ENCODE measurements at places on chromosomes 6 and 20. TPM values are rescaled to one million over a fixed set of nuclear protein-coding genes. Genes with fewer than 3 reads are reported as not detected.

GRCh38 chr20:37395921-37396415 lies 50.0 kb downstream of the SRC start:
- DNase-seq, result no peak

GRCh38 chr6:119077643-119078375 lies 655 bp downstream of the FAM184A start:
- DNase-seq, result peak; percentile 34

DNA sequence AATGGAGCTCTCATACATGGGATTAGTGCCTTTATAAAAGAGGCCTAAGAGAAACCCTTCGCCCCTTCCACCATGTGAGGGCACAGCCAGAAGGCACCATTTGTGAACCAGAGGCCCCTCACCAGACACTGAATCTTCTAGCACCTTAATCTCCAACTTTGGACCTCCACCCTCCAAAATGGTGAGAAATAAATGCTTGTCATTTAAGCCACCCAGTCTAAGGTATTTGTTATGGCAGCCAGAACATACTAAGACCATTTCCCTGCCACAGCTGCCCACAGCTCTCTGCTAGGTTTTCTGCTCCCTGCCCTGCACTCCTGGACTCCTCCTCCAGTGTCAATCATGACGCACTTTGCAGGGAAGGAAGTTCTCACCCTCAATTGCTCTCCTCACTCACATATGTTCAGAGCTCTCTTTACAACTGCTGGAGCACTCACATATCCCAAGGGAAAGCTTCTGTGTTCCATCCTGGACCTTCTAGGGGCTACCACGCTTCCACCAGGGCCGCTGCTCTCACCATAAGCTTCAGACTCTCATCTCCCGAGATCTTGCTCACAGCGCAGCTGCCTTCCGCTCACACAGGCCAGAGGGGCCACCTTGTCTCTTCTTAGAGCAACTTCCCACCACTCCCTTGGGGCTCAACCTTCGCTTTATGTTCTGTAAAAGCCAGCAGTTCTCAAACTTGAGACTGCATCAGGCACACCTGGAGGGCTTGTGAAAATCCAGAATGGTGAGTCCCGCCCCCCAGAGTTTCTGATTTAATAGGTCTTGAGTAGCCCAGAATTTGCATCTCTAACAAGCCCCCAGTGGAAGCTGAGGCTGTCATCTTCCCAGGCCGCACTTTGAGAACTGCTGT lies 1.6 kb upstream of the LY86 start:
- DNase-seq, result no peak

HSD17B8 gene
- 43.7 TPM for total RNA-seq

DNA sequence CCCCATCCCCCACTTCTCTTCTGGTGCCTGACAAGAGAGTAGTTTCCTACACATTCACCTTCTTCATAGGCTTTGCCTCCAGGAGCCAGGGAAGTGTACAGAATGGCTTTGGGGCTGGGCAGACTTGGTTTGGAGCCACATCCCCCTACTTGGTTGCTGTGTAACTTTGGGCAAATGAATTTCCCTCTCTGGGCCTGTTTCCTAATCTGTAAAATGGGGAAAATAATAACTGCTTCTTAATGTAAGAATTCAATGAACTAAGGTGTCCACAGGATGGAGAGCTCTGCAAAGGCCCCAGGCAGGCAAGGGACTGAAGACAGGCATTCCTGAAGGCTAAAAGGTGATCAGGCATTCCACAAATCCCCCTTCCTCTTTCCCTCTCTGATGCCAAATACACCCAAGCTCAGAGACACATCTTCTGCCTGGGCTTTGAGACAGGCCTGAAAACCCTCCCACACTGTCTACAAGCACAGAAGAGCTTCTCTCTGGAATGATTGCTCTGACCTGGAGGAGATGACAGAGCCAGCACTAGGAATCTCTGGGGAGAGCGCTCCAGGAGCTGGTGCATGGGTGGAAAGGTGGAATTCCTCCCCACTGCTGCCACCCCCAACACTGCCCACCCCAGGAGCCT lies 6.9 kb upstream of the C20orf203 start:
- DNase-seq, result no peak

DNA sequence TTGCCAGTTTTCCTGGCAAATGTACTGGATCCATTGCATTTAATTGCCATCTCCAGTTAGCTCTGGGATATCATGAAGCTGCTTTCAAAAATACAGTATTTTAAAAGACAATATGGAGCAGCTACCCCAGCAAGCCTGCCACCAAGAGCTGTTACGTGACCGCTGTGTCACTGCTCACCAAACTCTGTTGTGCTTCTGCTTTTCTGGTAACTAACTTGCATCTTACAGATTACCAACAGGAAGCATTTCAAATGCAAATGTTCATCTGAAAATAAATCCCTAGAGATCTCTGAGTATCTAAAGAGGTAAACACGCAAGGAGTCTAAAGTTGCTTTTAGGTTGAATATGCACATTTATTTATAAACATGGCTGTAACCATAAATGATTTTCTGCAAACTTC lies 1008.3 kb downstream of the KIF16B start:
- DNase-seq, result no peak

DNA sequence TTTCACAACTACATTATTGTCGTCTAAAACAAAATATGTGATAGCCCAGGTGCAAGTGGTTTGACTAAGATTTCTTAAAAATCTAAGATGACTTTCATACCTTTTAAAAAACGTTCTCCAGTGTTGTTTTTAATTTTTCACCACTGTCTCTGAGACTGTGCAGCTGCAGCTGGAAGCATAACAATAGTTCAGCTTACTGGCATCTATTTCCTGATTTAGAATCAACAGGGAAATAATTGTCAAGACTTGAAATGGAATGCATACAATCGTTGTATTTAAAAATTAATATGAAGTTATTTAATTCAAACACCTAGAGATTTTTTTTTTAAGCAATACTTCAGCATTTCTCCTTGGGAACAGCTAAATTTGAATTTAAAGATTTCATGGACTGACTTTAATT lies 982.0 kb upstream of the EPHA7 start:
- DNase-seq, result no peak

CDSN gene
- 0.50 TPM for total RNA-seq

TRIM15 gene
- not detected for total RNA-seq

MYB gene
- 4.3 TPM for total RNA-seq

PDYN gene
- not detected for total RNA-seq

GRCh38 chr20:34515484-34516246 lies 557 bp upstream of the DYNLRB1 start:
- peak; percentile 73 for DNase-seq

SLA2 gene
- 0.73 TPM for total RNA-seq

GRCh38 chr20:17066902-17067301 lies 159.9 kb upstream of the PCSK2 start:
- DNase-seq, result no peak

PRPH2 gene
- 0.27 TPM for total RNA-seq

DNA sequence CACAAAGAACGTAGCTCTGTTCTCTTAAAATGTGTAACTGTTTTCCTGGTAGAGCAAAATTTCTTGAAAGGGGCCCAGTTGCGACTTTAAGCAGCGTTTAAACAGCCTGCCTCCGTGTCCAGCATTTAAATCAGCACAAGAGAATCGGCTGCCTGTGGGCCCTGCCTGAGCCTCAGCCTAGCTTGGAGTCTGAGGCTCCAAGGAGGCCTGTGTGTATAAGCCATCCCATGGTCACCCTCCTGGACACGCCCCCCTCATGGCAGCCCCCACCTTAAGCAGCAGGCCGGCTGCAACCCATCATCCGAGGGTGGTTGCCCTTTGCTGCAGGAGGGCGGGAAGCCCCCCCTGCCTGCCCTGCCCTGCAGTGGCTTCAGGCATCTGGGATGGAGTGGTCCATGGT lies 18.9 kb downstream of the SDCBP2 start:
- no peak for DNase-seq

DNA sequence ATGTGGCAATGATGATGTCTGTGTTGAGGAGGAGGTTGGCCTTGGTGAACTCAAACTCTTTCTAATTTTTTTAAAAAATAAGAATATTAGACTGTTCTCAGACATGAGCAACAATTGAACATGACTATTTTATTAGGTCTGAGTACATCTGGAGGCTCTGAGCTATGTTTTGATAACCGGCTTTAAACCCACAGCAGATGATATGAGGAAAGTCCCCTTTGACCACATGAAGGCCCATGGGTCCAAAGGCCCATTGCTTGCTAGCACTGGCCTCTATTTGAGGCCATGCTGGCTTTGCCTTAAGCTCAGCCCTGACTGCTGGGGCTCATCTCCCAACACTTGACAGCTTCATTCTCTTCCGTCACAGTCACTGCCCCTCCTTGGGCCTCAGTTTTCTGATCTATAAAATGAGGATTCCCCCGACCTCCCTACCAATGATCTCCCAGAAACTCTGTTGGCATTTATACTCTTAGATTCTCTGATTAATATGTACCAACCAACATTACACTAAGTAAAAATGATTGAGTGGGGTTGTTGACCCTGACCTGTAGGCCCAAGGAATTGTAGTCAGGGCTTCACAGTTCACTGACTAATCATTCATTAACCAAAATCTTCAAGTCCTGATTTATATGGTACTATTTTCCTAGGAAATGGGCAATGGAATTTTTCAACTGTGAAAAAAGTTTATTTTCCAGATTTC lies 23.9 kb upstream of the TINAG start:
- no peak for DNase-seq

TTPAL gene
- total RNA-seq, result 11.8 TPM

- DNase-seq, result no peak
These were observed 104.9 kb downstream of the SNX5 start for GRCh38 chr20:17863577-17864292.

MAPK13 gene
- total RNA-seq, result 53.5 TPM

- DNase-seq, result no peak
These were observed 134.0 kb upstream of the GRIK2 start for GRCh38 chr6:101259505-101259904.

DNA sequence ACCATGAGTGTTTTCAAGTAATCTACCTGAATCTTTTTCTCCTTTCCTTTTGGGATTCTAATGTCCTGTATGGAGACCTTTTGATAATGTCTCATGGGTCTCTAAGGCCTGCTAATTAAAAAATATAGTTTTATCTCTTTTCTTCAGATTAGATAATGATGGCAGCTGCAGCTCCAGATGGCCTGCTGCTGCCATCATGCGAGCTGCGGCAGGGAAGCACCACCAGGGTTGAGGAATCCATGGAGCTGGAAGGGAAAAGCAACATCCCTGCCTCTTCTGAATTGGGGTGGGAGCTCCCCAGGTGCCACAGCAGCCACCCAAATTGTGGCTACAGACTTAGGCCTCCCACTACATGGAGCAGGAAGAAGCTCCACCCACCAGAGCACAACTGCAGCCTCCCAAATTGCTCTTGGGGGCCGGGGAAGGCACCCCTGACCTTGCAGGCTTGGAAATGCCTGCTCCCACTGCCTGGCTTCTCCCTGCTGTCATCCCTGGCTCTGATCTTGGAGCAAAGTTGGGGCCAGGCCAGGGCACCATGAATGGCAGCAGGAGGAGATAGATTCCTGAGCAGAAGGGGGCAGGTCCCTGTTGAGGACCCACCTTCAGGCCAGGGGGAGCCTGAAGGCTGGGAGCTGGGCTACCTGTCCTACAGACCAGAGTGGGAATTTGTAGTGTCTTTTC lies 189.6 kb upstream of the MAN1A1 start:
- no peak for DNase-seq

GRCh38 chr6:105484238-105485161 lies 81.6 kb upstream of the PREP start:
- no peak for DNase-seq

FAXC gene
- total RNA-seq, result 14.7 TPM

DLL1 gene
- total RNA-seq, result 40.4 TPM

POLR1C gene
- total RNA-seq, result 24.4 TPM

DNA sequence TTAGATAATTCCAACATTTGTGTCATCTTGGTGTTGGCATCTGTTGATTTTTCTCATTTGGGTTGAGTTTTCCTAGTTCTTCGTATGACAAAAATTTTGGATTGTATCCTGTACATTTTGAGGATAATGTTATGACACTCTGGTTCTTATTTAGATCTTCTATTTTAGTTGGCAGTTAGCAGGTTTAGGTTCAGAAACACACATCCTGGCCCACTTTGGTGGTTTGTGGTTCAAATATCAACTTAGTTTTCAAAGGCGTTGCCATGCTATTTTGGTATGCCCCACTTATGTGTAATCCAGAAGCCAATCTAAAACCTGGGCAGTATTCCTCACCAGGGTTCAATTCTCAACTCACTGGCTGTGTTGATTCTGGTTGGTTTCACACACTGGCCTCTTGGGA lies 68.2 kb downstream of the NOX3 start:
- no peak for DNase-seq

PLA2G7 gene
- total RNA-seq, result 38.2 TPM

CRISP3 gene
- total RNA-seq, result 0.28 TPM

DNA sequence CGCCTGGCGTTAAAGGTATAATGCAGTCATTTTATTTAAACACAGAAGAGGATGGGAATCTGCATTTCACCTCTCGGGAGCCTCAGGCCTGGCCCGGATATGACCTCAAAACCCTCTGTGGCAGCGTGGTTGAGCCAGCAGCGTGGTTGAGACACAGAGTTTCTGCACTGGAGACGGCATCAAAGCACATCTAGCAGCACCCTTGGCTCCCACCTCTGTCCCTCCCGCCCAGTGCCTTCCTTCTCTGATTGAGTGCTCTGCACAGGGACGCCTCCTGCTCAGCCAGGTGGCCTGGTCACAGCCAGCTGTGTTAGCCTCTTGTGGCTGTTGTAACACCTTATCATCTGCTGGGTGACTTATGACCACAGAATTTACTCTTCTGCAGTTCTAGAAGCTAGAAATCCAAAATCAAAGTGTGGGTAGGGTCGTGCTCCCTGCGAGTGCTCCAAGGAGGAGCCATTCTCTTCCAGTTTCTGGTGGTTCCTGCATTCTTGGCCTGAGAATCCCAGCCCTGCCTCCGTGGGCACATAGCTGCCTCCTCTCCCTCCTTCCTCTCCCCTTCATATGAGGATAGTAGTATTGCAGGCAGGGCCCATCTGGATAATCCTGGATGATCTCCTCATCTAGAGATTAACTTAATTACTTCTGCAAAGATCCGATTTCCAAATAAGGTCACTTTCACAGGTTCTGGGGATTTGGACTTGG lies 156.7 kb downstream of the SYCP2 start:
- DNase-seq, result no peak

GRCh38 chr6:83893024-83893423 lies 33.5 kb downstream of the CYB5R4 start:
- no peak for DNase-seq
